Right renal cortex interstitium (tissue), 3 donors: ENCODE measurements at places on chromosomes 5 and 9. TPM values are rescaled to one million over a fixed set of nuclear protein-coding genes. Genes with fewer than 3 reads are reported as not detected.

DNA sequence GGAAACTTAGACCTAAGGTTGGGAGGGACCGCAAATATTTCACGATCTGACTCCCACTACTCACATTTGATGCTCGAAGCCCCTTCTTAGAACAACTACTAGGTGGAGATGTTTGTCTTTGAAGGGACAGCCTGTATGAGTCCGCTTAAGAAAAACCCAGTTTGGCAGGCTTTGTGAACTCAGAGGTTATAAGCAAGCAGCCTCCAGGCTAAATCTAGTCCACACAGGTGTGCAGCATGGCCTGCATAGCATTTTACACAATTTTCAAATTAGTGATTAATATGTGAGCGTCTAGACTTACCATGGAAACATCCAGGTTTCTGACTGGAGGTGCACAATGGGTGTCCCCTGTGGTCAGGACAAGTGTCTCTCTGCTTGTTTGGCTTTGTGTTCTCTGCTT lies 127.1 kb downstream of the KIF4B start:
- no peak for DNase-seq

DNA sequence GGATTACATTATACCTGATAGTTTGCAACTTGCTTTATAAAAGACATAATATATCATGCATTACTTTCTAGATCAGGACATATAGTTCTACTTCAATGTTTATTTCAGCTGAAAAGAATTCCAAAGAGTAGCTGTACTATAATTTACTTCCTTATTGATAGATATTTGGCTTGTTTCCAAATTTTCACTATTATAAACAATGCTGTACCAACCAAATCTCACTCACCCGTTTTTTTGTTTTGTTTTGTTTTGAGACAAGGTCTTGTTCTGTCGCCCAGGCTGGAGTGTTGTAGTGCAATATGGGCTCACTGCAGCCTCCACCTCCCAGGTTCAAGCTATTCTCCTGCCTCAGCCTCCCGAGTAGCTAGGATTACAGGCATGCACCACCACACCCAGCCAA lies 132.7 kb downstream of the GNAQ start:
- no peak for DNase-seq

SLC45A2 gene
- 0.47 TPM for polyA plus RNA-seq

DNA sequence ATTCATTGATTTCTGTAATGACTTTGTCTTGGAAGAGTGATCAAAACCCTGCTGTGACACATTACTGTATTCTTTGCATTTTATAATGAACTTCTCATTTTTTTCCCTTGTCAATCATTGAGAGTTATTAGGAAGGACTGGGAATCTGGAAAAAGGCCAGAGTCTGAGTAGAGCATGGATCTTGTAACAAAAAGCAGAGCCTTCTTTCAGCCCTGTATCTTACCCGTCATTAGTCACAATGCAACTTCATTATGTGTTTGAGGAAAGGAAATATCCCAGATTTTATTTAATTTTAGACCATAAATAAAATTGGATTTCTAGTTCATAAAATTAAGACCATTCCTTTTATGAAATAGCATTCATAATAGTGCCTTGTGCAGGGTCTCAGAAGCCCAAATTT lies 131.4 kb downstream of the ARHGEF28 start:
- DNase-seq, result no peak

GRCh38 chr5:91359962-91360609 lies 23.0 kb downstream of the ARRDC3 start:
- DNase-seq, result no peak

SPINK4 gene
- not detected for polyA plus RNA-seq

- DNase-seq, result no peak
These were observed 125.8 kb downstream of the DTWD2 start for GRCh38 chr5:118862596-118862995.

- no peak for DNase-seq
These were observed 5.2 kb upstream of the GRK6 start for GRCh38 chr5:177421062-177421798.

MYMK gene
- not detected for polyA plus RNA-seq

DNA sequence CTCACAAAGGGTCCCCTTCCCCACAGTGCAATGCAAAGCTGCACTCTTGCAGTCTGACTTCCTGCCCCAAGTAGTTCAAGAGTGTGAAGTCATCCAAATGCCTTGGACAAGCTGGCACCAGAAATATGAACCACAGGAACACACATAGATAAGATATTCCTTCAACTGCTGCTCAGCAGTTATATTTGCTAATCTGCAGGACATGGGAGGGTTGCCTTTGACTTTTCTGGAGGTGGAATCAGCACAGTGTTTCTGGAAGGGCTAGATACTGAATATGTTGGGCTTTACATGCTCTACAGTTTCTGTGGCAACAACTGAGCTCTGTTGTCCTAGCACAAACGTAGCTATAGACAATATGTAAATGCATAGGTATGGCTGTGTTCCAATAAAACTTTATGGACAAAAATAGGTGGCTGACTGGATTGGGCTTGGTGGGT lies 96.7 kb upstream of the PCA3 start:
- DNase-seq, result no peak

DNA sequence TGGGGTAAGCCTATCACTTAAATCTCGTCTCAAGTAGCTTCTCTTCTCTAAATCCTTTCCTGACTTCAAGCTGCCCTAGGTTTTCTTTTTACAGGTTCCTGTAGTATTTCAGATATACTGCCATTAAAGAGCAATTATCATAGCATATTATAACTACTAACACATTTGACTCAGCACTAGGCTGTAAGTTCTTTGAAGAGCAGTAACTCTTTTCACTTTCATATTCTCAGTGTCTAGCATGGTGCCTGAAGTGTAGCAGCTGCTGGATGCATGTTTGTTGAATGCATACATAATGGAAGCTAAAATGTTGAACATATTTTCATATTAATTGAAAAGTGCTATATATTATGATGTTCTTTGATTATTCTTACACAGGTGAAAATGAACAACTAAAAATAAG lies 22.5 kb downstream of the CCDC152 start:
- no peak for DNase-seq

DNA sequence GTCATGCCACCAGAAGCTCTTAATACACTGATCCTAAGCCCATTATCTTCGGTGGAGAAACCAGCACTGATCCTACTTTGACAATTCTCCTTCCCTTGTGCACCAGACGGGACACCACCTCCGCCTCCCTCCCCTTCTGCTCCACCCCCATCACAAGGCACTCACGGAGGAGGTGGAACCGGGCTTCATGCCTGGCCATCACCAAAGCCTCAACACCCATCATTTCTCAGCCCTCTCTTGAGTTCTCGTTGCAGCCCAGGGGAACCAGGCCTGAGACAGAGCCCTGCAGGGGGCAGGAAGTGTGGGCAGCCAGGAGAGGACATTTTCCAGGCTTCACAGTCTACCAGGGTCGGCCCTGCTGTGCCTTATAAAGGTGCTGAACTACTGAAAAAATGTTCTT lies 160.5 kb downstream of the GOLPH3 start:
- no peak for DNase-seq

TLX3 gene
- not detected for polyA plus RNA-seq

DNA sequence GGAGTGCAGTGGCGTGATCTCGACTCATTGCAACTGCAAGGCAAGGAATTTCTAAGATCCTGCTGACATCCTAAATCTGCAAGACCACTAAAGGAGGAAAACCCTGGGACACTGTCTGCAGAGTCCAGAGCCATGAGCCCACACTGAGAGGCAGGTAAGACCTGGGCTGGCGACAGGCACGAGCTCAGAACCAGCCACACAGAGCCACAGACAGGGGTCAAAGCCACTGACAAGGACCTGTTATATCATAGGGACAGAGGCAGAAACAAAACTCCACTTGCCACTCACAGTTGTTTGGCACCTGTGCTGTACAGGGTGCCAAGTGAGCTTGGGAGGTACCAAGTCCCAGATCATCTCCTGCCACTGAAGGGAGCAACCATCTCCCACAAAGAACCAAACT lies 34.2 kb downstream of the IPPK start:
- no peak for DNase-seq

DNA sequence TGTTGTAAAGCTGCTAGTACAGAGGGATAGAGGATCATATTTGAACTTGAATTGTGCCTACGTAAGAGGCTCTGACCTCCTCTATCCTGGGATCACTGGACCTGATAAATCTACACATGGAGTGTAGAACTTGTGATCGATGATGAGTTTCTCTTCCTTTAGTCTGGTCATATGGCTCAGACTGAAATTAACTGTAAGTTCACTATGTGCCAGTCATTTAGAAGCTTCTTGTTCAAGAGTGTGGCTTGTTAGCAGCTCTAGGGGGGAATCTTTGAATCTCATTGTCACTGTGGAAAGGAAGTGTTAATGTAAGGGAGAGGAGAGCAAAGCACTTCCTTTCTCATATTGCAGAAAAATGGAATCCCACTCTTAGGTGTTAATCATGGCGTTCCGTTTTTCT lies 12.1 kb downstream of the ZBTB34 start:
- DNase-seq, result no peak

- DNase-seq, result no peak
These were observed 455.6 kb upstream of the CD180 start for GRCh38 chr5:67652201-67652600.
